NCI-H748 treated with DMSO at 0.1 percent for 48 hours (cell line): ENCODE measurements at places on chromosomes 16 and 17.

DNA sequence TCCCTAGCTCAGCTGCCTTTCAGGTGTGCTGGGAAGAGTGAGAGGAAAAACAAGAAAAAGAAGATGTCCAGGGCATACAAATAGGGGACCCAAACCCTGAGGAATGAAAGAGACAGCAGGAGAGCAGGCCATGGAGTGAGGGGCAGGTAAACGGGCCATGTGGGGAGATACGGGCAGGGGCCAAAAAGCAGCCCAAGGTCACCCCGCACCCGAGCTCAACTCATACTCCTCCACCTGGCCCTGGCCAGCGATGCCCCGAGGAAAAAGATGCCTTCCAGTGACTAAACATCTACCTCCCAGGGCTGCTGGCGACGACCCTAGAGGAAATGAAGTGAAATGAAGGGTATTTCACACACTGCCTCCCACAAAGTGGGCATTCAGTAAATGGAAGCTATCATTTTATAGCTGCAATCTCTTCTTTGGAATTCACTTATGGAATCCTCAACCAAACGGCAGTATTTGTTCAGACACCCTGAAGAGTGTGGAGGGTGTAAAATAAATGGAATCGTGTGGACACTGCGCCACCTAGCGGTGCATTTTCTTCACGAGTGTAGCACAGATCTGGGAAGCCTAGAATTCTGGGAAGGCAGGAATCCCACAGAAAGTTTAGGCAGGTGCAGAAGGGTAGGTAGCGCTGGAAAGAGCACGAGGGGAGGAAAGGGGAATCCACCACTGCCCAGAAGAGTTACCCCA lies 14.9 kb downstream of the ELAC2 start:
- DNase-seq, result peak; percentile 66

DNA sequence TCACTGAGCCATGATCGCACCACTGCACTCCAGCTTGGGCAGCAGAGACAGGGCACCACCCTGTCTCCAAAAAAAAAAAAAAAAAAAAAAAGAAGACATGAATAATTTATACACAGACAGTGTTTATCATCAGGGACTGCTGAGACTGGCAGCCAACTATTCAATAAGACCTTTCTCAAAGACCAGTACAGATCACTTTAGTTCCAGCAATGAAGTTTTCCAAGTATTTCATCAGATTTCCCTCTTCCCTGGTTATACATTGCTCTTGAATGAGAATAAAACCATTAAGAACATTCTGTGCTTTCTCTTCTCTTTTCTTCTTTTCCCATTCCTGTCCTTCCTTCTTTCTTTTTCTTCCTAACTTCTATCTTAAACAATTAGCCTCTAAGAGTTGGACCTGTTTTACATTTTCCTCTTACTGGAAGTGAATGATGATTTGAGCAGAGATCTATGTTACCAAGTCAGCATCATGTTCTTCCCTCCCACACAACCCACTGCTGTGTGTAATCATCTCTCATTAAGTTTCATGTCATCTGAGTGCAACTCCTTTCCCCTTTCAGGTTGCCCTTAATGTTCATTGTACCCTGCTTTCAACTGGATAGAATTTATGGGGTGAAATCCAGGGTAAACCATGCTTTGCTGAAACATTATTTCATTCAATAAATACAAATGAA lies 35.9 kb upstream of the SMIM36 start:
- DNase-seq, result no peak

DNA sequence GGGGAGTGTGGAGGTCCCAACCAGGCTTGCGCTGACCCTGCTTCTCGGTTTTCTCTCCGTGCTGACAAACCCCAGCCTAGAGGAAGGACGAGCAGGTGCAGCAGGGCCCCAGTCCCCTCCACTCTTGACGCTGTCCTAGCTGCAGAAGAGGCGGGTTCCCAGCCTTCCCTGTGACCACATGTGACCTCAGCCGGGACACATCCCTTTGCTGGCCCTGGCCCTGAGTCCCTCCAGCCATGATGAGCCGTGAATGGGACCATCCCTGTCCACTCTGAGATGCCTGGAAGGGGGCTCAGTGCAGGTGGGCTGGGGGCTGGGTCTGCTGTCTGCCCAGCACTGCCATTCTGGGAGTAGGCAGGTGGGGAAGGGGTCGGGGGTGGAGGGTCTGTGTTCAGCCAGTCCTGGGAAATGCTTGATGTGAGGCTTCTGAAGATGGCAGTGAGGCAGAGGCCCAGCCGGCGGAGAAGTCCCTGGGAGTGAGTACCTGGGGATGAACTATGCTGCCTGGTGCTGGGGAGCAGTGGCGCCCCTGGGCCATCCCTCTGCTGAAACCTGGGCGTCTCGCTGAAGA lies 1.9 kb upstream of the TUBB3 start:
- no peak for DNase-seq

GRCh38 chr17:60502145-60502544 lies 23.9 kb downstream of the APPBP2 start:
- DNase-seq, result no peak

GRCh38 chr17:21282231-21282630 lies 2.3 kb upstream of the MAP2K3 start:
- DNase-seq, result no peak

- DNase-seq, result no peak
Measured at GRCh38 chr16:19861133-19861532, 23.5 kb downstream of the GPRC5B start.

DNA sequence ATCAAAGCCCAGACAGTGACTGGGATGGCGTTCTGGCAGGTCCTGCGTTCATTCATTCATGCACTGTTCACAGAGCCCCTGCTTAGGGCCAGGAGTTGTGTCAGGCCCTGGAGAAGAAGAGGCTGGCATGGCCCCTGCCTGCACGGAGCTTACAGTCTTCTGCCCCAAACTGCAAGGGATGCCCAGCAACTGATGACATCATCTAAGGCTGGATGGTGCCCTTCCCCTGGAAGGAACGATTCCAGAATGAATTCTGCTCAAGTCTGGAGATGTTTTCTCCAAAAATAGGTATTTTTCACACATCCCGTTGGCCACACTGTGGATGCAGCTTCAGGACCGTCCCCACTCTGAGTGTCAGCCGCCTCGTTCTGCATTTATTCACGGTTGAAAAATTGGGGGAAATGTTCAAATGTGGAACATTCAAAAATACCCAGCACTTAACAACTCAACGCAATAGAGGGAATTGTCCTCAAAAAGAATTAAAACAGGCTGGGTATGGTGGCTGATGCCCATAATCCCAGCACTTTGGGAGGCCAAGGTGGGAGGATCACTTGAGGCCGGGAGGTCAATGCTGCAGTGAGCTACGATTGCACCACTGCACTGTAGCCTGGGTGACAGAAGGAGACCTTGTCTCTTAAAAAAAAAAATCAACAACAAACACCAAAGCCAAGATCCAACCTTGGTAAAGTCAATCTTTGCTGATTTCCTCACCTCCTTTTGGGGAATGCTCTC lies 23.8 kb upstream of the CACNG5 start:
- DNase-seq, result no peak

DNA sequence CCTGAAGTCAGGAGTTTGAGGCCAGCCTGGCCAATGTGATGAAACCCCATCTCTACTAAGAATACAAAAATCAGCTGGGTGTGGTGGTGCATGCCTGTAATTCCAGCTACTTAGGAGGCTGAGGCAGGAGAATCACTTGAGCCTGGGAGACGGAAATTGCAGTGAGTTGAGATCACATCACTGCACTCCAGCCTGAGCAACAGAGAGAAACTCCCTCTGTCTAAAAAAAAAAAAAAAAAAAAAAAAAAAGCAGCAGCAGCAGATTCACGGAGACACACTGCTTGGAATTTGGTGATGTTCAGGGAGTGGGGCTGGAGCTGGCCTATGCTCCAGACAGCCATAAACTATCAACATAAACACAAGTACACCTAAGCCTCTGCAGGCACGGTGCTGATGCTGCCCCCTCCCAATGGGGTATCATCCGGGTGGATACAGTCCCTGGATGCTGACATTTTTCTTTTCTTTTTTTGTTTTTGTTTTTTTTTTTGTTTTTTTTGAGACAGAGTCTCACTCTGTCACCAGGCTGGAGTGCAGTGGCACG lies 39.6 kb upstream of the RHOT1 start:
- DNase-seq, result no peak

DNA sequence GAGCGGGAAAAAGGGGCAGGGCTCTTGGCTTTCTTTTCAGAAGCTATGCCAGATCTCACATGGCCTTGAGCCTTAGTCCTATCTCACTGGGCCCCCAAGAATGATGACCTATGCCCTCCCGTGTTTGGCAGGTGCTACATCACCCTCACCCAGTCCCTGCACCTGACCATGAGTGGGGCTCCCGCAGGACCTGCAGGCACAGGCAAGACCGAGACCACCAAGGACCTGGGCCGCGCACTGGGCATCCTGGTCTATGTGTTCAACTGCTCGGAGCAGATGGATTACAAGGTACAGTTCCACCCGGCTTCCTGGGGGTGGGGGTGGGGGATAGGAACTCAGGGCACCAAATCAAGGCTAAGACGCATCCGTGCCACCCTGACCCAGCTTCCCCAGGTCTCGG lies 120.9 kb downstream of the DNAH9 start:
- DNase-seq, result no peak

GRCh38 chr16:70709457-70709856 lies 23.6 kb upstream of the MTSS2 start:
- no peak for DNase-seq

GRCh38 chr16:56836410-56837230 lies 28.4 kb upstream of the SLC12A3 start:
- DNase-seq, result no peak

DNA sequence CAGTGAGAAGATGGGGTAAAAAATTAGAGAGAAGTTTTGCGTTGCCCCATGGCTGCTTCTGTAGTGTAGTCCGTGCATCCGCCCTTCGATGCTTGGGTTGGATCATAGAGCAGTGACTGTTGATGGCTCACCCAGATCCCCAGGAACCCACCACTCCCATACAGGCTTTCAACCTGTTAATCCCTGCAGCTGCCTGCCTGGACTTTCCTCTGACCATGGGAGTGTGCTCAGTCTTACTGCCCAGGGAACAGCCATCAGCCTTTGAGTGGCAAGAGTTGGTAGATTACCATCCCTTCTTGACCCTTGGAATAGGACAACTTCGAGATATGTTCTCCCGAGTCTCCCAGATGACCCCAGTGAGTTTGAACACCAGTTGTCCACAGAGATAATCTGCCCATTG lies 299.5 kb upstream of the HSBP1 start:
- DNase-seq, result no peak

DNA sequence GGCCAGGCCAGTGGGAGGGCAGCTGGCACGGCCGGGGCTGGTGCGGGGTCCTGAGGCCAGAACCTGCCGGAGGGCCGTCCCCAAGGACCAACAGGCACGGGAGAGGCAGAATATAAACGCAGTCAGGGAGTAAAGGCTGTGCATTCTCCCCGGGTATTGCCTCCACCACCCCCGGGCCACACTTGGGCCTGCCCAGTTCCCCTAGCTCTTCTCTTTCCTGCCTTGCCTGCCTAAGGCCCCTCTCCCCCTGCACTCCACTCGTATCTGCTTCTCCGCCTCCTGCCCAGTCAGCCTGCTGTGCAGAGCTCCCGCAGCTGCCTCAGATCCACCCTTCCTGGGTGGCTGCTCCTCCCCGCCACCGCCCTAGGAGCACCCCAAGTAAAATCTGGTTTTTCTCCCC lies 5.0 kb upstream of the RPH3AL start:
- DNase-seq, result no peak

DNA sequence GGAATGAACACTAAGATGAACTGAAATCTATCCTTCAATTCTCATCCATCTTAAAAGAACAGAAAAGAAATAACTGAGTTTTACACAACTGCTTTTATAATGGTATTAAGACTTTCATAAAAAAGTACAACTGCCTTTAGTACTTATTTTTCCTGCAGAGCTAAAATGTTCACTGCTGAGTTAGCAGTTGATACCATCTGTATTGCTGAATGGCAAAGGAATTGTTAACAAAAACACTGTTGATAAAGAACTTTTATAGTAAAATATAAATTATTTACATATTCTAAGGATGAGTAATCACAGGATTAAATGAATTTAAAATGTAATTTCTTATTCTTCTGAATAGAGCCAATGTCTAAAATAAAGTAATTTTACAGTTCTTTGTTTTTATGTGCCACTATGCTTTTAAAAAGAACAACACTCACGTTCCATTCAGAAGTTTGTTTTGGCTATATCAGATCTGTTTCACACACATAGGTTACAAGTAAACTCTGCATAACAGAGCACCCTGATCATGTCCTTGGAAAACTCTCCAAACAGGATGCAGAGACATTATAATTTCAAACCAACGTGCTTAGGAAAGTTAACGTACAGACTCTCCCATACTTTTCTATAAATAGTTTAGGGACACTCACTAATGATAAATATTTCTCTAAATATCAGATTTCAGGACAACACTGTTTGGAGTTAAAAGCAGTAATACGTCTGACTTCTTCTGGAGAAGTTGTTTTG lies 151.1 kb downstream of the ITFG1 start:
- no peak for DNase-seq

GRCh38 chr17:34365340-34365739 lies 2.3 kb upstream of the CCL1 start:
- DNase-seq, result no peak

GRCh38 chr17:11705111-11705510 lies 106.8 kb downstream of the DNAH9 start:
- DNase-seq, result no peak

DNA sequence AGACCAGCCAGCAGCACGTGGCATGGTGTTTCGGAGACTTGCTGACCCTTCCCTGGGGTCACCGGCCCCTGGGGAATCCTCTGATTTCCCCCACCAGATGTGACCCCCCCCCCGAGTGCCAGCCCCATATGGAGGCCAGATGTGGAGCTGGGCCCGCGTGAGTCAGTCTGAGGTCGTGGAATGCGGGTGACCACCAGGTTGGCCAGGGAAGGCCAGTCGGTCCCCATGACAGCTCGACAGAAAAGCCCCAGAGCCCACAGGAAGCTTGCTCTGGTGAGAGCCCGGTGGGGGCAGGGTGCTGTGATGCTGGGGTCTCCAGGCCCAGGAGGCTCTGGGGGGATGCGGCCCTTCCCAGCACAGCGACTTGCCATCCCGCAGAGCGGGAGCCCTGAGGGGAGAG lies 209.0 kb downstream of the NTN1 start:
- no peak for DNase-seq

GRCh38 chr17:4750606-4751005 lies 10.9 kb upstream of the CXCL16 start:
- DNase-seq, result no peak

DNA sequence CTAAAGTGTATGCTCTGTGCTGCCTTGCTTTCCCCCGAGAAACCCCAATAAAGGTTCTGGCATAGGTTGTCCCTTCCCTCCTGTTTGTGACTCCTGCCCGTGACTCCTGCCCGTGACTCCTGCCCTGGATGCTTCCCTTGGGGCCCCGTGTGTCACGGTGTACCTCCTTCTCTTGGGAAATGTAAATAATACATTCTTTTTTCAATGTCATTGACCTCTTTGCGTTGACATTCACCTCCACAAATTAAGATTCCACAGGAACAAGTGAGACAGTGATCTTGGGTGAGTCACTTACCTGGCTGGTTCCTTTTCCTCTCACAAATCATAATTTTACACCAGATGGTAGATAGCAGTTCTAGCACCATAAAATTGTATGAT lies 632 bp downstream of the CCL15 start:
- DNase-seq, result no peak

GRCh38 chr17:80464486-80464885 lies 11.9 kb downstream of the NPTX1 start:
- DNase-seq, result no peak
